Hematopoietic multipotent progenitor cell treated with erythropoietin and hydrocortisone succinate and interleukin-3 and kit ligand, for 6 days (in vitro differentiated cells): ENCODE measurements at places on chromosomes 11 and 22.
A peak's percentile ranks its signal among the peaks of the same experiment; 100 is the strongest.

- DNase-seq: no peak
Measured at GRCh38 chr22:32048069-32048468, 5.0 kb downstream of the SLC5A1 start.

GRCh38 chr11:78800096-78800690 lies 225.5 kb upstream of the NARS2 start:
- DNase-seq: no peak

DNA sequence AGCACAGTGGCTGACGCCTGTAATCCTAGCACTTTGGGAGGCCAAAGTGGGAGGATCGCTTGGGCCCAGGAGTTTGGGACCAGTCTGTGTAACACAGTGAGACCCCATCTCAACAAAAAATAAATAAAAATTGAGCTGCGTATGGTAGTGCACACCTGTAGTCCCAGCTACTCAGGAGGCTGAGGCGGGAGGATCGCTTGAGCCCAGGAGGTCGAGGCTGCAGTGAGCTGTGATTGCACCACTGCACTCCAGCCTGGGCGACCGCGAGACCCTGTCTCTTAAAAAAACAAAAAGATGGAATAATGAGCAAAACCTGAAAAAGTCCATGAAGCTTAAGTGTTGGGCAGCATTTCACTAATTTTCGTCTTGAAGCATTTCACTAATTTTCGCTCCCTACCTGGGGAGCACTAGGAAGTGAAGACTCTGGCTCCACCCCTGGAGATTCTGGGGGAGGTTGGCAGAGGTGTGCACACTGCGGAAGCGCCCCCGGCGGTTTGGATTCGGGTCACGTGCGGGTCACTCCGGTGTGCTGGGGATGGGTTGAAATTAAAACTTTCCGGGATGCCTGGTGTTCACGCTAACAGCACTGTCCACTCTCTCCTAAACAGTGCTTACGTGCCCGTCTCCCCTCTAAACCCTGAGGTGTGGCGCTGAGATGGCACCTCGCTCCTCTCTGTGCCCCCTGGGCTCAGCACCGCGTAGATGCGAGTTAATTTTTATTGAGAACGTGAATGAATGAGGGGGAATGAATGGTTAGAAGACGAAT lies 906 bp upstream of the NAA40 start:
- DNase-seq: peak; percentile 72

- no peak for DNase-seq
Measured at GRCh38 chr22:20421507-20421874, 16.1 kb downstream of the SCARF2 start.
